Activated CD4-positive, alpha-beta T cell treated with anti-CD3 and anti-CD28 coated beads, Interleukin-2, amount 10 ng/mL, durations not matched to agents 7 days and 5 days (primary cell): ENCODE measurements at places on chromosomes 3 and 15. TPM values are rescaled to one million over a fixed set of nuclear protein-coding genes. Genes with fewer than 3 reads are reported as not detected.

GRCh38 chr15:42111924-42112323 lies 17.6 kb upstream of the PLA2G4D start:
- no peak for DNase-seq

- no peak for DNase-seq
These were observed 6.4 kb downstream of the GRM7 start for GRCh38 chr3:6867269-6867668.

DNA sequence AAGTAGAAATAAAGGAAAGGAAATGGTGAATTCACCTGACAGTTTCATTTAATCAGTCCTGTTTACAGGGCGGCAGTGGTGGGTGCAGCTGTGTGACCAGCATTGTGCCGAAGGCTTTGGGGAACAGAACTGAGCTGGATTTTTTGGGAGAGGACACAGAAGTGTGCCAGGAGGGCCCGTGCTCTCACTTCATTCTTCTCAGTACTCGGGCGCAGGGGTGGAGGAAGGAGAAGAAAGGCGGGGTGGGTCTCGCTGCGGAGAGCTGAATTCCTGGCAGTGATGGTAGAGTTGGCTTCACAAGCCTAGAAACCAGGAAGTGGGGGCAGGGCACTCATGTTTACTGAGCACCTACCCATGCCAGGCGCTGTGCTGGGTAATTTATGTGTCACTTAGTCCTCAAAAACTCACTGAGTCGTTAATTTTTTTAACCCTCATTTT lies 64.6 kb downstream of the CRTC3 start:
- peak; percentile 92 for DNase-seq

GRCh38 chr3:99878005-99878404 lies 60.3 kb downstream of the CMSS1 start:
- no peak for DNase-seq

DNA sequence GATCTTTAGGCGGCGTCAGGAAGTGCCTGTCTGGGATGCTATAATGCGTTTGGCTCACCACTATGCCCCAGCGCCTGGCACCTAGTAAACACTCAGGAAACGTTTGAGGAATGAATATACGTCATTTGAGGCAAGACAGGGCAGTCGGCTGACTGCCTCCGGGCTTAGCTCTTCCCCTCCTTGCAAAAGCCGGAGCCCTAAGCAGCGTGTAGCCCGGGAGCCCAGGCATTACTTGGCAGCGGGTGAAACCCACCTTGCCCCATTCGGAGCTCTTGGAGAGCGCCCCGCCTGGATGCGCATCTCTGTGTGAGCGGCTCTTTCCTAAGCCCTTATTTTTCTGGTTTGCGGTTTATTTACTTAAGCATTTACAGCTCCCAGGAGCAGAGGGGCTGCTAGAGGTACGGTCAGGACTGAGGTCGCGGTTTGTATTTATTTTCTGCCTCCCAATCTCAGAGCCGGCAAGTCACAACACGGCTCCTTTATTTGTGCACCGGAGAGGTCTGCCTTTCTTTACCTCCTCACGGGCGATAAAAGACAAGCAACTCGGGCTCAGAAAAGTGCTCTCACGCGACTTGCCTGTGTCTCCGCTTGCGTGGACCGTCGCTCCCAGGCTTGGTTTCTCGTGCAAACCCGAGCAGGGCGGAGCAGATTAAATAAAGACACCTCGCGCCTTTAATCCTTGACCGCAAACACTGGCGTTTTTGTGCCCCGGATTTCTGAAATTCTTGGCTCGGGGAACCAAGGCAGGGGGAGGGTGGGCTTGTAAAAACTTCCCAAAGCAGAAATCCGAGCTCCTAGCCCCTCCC lies 737 bp upstream of the ITPR1 start:
- DNase-seq: peak; percentile 65

- DNase-seq: peak; percentile 63
These were observed 911 bp downstream of the RFTN1 start for GRCh38 chr3:16512435-16513140.

DNA sequence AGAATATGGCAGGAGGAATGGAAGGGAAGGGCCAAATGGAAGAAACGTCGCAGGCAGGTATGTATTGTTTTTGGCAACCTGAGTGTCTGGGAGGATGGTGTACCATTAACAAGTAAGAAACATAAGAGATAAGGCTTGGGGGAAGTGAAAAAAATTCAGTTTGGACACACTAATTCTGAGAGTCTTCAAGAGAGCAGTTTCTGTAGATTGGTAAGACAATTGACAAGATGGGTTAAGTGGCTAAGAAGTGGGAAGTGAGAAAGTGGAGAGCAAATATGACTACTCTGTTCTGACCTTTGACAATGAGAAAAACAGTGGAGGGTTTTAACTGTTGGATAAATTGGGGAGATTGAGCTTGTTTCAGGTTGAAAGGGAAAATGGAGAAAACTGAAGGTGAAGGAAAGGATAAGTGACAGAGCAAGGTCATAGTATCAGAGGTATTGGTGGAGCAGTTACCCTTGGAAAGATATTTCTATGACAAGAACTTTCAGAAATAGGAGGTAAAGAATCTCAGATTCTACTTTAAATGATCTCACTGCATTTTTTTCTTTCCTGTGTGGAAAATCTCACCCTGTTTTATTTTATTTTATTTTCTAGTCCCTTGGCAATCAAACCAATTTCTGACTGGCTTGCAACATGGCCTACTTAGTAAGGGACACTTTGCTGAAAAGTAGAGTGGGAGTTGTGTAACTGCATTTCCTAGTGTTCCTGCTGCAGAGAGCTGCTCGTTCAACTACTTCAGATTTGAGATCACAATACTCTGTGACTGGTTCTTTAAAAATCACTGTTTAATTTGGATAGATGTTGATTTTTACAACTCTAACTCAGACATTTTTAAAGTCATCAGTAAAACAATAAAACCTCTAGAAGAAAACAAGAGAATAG lies 23.1 kb upstream of the GABPB1 start:
- DNase-seq: no peak

GRCh38 chr15:90957031-90957790 lies 2.5 kb downstream of the RCCD1 start:
- no peak for DNase-seq

- DNase-seq: no peak
These were observed 35.6 kb upstream of the SEC13 start for GRCh38 chr3:10356461-10356981.

DNA sequence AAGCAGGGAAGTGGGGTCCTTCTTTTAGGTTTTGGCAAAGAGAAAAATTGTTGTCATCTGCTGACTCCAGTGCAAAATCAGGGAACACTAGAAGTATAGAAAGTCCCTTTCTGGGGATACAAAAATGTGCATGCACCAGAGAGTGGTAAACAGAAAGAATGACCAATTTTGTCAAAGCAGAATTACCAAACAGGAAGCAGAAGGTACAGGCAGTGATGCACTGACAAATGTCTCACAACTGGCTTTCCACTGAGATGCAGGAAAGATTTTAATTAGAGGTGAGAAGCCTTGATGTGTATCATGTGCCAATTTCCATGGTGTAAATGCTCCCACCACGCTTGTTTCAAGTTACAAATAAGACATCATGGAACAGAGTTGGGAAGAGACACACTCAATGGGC lies 66.0 kb downstream of the TRIM69 start:
- no peak for DNase-seq

GRCh38 chr3:44960387-44961026 lies 15.5 kb downstream of the ZDHHC3 start:
- DNase-seq: no peak

GRCh38 chr3:156579427-156579851 lies 24.5 kb upstream of the SSR3 start:
- no peak for DNase-seq

DNA sequence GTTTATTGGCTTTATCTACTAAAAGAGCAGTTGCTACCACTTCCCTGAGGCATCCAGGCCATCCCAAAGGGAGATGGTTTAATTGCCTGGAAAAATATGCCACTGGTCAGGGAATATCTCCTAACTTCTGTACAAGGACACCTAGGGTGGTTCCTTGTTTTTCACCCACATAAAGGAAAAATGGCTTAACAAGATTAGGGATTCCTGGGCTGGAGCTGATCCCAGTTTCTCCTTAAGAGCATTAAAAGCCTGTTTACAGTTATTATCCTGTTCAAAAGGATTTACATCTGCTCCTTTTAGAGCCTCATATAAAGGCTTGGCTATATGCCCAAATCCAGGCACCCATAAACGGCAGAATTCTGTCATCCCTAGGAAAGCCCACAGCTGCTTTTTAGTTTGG lies 70.2 kb upstream of the WNT7A start:
- no peak for DNase-seq

The FGD5 gene
- total RNA-seq: 0.17 TPM

The TMED3 gene
- 33.7 TPM for total RNA-seq

The NR2C2 gene
- 67.4 TPM for total RNA-seq

The C2CD4A gene
- total RNA-seq: not detected

The TMEM108 gene
- total RNA-seq: not detected

The CYP8B1 gene
- not detected for total RNA-seq
